ENCODE measurements at places on chromosomes 1 and 21.

- DNase-seq, result no peak
Observed at GRCh38 chr1:66624412-66625060, 90.6 kb downstream of the SGIP1 start.

- peak; percentile 33 for DNase-seq
Observed at GRCh38 chr1:155648207-155649147, 38.5 kb downstream of the MSTO1 start.

- DNase-seq, result no peak
Observed at GRCh38 chr1:228803421-228803820, 68.1 kb downstream of the RHOU start.

GRCh38 chr1:6051423-6051822 lies 5.7 kb downstream of the KCNAB2 start:
- DNase-seq, result no peak

DNA sequence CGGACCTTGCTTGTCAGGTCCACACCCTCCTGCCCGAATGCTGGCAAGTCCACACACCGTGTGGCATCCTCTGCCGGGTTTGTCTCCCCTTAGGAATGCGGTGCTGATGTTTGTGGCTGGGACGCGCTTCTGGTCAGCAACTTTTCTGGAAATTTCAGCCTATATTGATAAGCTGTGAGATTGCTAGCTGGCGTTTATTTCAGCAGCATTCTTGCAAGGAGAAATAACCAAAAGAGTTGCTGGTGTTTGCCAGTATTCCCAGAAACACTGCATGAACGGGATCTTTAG lies 601 bp downstream of the CEPT1 start:
- no peak for DNase-seq

DNA sequence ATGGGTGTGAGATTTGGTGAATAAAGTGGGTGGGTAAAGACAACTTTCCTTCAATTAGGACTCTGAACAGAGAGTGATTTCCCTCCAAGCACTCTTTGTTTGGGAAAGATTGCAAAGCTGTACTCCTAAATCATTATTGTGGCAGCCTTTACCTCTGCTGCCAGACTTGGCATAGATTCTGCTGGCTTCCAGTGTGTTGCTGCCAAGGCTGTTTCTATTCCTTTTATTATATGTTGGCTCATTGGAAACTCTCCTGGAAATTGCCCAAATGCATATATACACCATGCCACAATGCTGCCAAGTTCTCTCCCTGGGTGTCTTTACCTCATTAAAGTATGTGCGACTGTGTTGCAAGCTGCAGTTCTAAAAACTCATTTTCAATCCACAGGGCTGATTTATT lies 668.0 kb downstream of the MRPL39 start:
- DNase-seq, result no peak

DNA sequence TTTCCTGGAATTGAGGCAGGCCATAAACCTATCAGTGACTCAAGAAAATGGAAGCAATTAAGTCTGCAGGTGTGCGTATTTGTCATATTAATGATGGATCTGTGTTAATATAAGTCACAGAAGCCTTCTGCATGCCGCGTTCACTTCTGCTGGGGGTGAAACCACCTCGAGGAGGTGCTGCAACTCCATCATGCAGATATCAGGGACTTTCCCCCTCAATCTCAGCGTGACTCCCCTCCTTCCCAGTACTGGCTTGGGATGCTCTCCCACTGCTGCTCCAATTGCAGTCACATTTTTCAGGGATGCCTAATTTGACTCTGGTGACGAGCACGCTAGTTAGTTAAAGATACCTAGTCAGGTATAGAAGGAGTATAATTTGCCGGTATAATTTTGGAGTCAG lies 87.5 kb downstream of the ASTN1 start:
- no peak for DNase-seq

DNA sequence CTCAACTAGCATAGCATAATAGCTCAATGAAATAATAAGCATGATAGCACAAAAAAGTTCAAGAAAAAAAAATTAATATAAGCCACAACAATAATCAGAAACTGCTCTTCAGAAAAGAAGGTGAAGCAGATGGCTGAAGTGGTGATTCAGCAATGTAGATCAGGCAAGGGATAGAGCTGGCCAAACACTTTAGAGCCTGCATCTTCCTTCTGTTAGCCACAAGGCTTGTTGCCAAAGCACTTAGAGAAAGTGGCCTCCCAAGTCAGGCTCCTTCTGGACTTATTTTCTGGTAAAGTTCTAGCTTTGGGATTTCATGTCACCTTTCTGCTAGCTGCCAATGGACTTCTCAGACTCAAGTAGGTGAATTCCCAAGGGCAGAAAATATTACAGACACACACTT lies 60.3 kb upstream of the C1orf87 start:
- DNase-seq, result no peak

- DNase-seq, result no peak
Observed at GRCh38 chr1:202954057-202954745, 3.9 kb downstream of the ADIPOR1 start.

- no peak for DNase-seq
Observed at GRCh38 chr1:200558866-200559459, 61.6 kb downstream of the KIF14 start.

DNA sequence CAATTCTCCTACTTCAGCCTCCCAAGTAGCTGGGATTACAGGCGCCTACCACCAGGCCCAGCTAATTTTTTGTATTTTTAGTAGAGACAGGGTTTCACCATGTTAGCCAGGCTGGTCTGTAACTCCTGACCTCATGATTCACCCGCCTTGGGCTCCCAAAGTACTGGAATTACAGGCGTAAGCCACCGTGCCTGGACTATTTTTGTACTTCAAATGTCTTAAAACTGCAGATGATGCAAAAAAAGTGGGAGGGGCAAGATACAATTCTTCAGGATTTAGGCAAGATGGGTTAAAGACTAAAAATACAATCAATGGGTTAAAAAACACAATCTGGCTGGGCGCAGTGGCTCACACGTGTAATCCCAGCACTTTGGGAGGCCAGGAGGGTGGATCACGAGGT lies 4.7 kb downstream of the SCAF4 start:
- DNase-seq, result no peak

- no peak for DNase-seq
Observed at GRCh38 chr1:156589546-156589945, 2.0 kb upstream of the NAXE start.

GRCh38 chr21:29258626-29259338 lies 39.9 kb upstream of the BACH1 start:
- no peak for DNase-seq

- no peak for DNase-seq
Observed at GRCh38 chr1:15843826-15844572, 3.5 kb upstream of the SPEN start.

DNA sequence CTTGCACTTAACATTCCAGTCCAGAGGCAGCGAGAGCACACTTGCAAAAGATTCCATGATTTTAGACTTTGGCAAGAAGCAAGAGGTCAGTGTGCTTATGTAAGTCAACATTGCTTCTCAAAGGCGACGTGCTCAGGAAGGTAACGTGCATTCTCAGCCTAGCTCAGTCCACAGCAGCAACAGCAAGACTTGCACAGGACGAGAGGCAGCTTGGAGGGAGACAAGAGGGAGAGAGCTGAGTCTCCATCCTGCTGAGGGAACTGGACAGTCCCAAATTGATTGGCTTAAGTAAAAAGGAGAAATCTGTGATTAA lies 56.5 kb downstream of the PTP4A2 start:
- DNase-seq, result no peak

- DNase-seq, result no peak
Observed at GRCh38 chr1:213719462-213719861, 268.3 kb upstream of the PROX1 start.

GRCh38 chr1:59678493-59679228 lies 136.1 kb upstream of the HOOK1 start:
- DNase-seq, result no peak

GRCh38 chr1:61419657-61420056 lies 305.3 kb downstream of the TM2D1 start:
- DNase-seq, result no peak

DNA sequence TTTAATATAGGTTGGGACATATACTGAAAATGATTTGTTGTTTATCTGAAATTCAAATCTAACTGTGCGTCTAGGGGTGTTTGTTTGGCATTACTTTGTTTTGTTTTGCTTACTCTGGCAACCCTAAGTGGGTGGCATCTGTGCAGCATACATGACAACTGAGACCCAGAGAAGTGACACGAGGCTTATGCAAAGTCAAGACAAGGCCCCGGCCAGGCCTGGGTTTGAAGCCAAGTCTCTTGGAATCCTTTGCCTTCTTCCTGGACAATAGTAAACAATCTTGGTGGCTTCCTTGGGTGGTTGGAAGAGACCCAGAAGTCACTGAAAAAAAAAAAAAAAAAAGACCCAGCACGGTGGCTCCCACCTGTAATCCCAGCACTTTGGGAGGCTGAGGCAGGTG lies 197.6 kb upstream of the TMEM51 start:
- no peak for DNase-seq

DNA sequence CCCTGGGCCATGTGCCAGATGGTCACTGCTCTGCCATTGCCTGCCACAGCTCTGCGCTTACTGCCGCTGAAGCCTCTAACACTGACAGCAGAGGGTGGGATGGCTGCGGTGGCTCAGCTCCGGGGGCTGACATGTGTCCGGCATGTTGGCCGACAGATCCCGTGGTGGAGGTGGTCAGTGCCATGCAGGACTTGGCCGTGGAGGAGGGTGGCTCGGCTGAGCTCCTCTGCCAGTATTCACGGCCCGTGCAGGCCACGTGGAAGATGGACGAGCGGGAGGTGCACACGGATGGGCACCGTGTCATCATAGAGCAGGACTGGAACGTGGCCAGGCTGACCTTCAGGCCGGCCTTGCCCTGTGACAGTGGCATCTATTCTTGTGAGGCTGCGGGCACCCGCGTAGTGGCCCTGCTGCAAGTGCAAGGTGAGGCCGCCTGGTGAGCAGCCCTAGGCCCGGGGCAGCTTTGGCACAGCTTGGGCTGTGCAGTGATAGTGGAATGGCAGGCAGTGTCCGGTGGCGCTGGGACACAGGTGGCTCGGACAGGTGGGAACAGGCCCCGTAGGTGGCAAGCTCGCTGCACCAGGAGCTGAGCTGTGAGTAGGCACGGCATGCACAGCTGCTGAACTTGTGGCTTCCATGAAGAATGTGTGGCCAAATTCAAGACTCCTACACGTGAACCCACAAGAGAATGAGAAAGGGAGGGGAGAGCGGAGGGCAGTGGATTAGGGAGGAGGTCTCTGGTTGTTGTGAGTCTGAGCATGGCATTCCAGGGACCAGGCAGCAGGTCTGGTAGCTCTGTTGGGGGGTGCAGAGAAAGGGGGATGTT lies 91.8 kb downstream of the TRIM11 start:
- DNase-seq, result no peak

DNA sequence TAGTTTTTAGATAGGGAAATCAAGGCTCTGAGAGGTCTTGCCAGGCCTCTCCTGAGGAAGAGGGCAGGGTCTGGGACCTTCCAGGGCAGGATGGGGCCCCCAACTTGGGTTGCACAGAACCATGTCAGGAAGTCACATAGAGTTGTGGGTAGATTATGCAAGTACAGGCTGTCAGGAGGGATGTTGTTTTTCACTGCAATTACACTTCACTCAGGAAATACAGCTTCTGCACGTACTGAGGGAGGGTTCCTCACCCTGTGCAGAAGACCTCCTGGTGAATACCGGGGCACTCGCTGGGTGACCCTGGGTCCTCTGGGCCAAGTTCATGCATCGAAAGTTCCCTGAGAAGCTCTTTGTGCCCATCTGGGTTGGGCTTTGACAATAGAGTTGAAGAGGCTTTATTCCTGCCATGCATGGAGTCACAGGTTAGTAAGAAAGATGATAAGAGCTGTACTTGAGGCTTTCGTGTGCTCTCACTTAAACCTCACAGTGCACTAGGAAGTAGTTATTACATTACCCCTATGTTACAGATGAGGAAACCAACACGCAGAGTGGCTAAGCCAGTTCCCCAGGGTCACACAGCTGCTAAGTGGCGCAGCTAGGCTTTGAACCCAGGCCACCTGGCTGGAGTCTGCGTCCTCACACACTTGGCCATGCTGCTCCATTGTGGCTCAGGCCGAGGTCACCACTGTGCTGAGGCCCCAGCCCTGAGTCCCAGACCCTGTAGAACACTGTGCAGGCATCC lies 16.2 kb upstream of the TNFRSF1B start:
- no peak for DNase-seq

DNA sequence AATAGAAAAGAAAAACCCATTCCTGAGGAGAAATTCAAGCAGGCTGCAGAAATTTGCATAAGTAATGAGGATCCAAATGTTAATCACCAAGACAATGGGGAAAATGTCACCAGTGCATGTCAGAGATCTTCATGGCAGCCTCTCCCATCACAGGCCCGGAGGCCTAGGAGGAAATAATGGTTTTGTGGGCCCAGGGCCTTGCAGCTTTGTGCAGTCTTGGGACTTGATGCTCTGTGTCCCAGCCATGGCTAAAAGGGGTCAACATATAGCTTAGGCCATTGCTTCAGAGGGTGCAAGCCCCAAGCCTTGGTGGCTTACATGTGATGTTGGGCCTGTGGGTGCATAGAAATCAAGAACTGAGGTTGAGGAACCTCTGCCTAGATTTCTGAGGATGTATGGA lies 22.7 kb downstream of the RAB3GAP2 start:
- DNase-seq, result no peak

DNA sequence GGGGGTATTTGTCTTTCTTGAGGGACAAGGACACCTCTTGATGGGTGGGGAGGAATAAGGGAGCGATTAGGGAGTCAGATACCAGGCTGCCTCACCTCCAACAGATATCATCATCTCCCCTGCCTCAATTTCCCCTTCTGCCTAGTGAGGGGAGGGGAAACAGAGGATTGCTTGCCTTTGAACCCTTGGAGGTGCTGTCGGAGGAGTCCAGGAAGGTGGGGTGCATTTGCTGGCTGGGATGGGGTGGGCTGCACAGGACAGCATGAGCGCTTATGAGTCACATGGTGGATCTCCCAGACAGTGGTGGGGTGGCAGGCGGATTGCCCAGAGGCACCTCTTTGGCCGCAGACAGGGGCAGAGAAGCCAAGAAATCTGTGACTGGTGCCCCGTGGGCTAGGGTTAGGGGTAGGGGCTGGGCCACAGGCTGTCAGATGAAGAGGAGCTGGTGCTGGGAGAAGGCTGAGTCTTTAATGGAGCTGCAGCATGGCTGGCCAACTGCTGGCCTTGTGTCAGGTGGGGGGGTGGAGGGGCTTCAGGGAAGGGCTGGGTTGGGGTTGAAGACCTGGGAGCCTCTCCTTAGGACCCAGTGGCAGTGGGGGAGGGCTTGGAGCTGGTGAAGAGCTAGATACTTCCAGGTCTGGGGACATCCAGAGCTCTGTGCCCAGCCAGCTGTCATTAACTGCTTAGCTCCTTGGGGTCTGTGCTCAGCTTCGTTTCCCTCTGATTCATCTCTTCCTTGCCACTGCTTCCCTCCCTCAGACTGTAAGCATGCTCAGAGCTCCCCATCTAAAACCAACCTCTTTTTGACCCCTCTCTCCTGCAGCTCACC lies 7.0 kb upstream of the ADORA1 start:
- no peak for DNase-seq

DNA sequence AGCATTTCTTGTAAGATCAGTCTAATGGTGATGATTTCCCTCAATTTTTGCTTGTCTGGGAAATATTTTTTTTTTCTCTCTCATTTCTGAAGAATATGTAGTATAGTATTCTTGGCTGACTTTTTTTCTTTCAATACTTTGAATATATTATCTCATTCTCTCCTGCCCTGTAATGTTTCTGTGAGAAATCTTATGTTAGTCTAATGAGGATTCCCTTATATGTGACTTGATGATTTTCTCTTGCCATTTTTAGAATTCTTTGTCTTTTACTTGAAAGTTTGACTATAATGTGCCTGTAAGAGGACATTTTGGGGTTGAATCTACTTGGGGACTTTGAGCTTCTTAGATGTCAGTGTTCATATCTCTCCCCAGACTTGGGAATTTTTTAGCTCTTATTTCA lies 40.0 kb upstream of the PCBP3 start:
- no peak for DNase-seq

- DNase-seq, result no peak
Observed at GRCh38 chr1:168437821-168438220, 106.0 kb downstream of the XCL2 start.
